Mesenchymal stem cell (in vitro differentiated cells and primary cell): ENCODE measurements at places on chromosomes 5 and 9.
A peak's percentile ranks its signal among the peaks of the same experiment; 100 is the strongest.

GRCh38 chr5:175284806-175285205 is 159.2 kb downstream of the DRD1 start:
- DNase-seq = no peak

GRCh38 chr9:79173932-79174331 is 397.8 kb upstream of the TLE4 start:
- DNase-seq = peak; percentile 17

- DNase-seq = no peak
Measured at GRCh38 chr5:78803353-78803752, 154.8 kb upstream of the LHFPL2 start.

DNA sequence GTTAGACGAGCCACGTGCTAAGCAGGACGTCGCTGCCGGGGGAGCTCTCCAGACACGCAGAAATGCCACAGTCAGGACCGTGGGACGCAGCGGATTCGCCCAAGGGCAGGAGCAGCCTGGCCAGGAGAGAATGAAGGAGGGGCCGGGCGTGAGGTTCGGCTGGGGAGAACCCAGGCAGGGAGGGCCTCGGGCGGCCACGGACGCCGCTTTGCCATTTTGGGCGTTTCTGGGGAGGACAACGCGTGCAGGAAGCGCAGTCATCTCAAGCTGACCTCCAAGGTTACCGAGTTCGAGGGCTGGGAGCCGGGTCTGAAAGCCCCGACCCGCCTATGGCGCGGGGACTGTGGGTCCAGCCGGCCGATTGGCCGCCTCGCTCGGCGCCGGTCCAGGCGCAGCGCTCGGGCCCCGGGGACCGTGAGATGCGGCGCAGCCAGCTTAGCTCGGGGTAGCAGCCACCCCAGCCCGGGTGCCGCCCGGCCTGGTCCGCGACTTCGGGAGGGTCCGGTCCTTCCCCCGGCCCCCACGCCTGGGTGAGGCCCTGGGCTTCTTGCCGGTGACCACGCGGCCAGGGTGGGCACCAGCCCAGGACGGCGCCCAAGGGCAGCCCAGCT is 760 bp upstream of the MAN1B1 start:
- peak; percentile 65 for DNase-seq

GRCh38 chr5:118906947-118907346 is 81.4 kb downstream of the DTWD2 start:
- no peak for DNase-seq

DNA sequence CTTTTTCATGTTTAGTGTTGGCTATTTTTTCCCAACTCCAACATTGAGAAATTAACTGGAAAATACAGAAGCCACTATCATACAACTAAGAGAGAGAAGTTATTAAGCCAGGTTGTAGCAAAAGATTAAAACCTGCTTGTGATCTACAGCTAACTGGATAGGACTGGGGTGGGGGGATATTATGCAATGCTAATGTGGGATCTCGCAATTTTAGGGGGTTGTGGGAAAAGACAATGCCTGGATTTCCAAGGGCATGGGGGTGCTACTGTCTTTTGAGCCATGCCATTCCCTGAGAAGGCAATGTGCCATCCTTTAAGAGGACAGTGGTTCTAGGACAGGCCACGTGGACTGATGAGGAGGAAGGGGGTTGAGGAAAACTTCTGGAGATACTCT is 46.5 kb downstream of the MARCHF3 start:
- no peak for DNase-seq

DNA sequence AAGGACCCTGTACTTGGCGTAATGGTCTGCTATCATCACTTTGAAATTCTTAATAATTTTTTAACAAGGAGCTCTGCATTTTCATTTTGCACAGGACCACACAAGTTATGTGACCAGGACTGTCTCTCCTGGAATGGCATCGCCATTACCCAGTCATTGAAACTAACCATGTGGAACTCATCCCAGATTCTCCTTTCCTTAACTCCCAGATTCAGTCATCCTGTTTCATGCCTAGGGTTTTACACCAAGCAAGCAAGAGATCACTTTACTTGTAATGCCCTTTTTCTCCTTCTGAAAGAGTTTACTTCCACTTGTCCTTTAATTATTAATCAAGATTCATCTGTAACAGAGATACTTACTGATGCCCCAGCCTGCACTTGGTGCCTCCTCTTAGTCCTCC is 12.0 kb downstream of the FRMD3 start:
- no peak for DNase-seq

- peak; percentile 76 for DNase-seq
Measured at GRCh38 chr5:111781200-111781599, 24.2 kb upstream of the NREP start.

DNA sequence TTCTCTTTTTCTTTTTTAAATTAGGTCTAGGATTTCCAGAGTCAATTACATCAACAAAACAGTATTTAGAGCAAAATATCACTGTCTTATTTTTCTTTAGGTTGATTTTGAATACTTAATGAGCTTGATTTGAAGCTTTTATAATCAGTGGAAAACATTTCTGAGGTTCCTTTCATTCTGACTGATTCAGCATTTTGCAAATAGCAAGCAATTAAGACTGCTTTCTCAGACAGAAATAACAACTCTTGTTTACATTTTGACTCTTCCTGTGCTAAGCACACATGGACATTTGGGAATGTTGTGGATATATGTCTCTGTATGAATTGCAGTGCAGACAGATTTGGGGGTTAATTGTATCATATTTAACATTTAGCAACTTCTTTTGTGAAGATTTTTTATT is 22.2 kb upstream of the MCCC2 start:
- peak; percentile 33 for DNase-seq

DNA sequence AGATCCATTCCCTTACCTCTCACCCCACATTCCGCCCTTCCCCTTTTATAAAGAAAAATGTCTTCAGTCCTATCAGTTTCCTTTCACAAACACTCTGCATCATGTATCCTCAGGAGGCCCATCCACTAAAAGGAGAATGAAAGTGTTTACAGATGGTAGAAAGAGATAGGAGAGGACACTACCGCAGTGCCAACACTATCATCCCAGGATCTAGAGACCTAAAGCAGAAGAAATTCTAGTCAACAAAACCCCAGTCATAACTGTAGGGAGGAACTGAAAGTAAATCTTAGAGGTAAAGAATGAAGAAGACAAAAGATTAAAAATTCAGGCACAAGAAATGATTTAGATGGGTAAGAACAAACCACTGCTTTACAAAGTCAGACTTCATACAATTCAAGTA is 114.1 kb downstream of the MLLT3 start:
- peak; percentile 63 for DNase-seq

GRCh38 chr5:80644900-80645299 is 9.6 kb upstream of the MSH3 start:
- no peak for DNase-seq

DNA sequence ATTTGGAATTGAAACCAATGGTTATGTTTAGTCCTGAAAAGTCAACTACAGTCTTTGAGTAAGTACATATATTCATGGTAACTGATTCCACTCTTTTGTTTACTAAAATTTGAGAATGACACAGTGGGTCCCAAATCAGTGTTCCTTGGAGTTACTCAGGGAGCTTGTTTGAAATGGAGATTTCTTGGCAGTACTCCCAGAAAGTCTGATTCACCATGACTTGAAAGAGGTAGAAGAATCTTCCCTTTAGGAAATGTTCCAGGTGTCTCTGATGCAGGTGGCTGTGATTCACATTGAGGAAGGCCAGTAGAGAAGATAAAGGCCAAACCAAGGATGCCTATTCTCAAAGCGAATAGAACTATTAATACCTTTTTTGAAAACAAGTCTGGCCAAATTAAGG is 1078.3 kb downstream of the CDH12 start:
- DNase-seq = no peak

DNA sequence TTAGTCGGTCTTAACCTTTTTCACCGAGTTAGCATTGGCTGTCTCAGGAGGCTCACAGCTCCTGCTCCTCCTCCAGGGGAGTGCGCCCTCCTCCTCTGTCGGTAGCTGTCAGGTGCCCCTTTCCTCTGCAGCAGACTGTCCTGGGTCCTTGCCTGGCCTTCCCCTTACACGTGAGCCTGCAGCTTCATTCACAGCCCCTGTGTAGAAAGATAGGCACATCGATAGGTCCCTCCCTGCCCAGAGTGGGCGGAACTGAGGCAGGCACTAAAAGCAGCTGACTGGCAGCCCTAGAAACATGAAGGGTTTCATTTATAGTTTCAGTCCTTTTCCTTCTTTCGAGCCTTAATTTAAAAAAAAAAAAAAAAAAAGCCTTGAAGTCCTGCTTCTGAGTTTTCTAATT is 17.2 kb downstream of the TENT4A start:
- DNase-seq = no peak

- peak; percentile 52 for DNase-seq
Measured at GRCh38 chr9:89878687-89879086, 273.9 kb downstream of the GADD45G start.

DNA sequence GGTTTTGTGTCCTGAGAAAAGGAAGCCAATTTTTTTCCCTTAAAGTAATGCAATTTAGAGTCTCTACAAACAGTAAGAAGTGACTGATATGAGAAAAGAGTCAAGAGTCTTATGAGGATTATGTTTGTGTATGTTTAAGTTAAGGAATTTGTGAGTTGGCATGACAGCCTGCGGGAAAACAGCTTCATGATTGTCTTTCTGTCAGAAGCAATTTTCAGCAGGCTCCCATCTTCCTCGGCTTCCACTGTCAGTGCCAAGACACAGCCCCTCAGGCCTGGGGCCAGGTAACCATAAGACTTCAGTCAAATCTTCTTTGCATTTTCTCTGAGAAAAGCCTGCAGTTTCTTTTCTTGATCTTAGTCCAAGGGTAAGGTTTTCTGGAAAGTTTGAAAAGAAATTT is 17.0 kb upstream of the SELENOP start:
- DNase-seq = peak; percentile 26

DNA sequence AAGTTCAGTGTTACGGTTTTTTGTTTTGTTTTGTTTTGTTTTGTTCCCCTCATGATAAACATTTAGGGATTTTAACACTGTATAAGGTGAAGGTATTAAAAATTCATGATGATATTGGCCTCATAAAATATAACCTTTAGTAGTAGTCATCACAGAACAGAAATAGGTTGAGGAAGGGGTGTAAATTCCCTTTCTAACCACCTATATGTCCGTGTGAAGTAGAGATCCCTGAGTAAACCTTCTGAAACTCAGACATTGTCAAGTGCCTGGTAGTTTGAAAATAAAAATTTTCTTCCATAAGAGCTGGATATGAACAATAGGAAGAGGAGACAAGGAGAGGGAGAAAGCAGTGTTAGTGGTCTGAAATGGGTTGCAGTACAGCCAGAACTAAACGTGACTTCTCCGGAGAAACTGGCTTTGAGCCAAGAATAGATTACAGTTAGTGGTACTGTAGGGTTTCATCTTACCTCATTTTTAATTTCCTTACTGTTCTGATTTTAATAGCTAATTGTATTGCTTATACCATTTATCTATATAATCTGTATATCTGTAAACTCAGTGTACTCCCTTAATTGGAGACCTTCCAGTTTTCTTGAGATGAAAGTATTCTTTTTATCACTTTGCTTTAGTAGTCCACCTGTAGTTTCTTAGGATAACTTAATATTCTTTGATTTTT is 18.3 kb downstream of the UGCG start:
- DNase-seq = no peak

DNA sequence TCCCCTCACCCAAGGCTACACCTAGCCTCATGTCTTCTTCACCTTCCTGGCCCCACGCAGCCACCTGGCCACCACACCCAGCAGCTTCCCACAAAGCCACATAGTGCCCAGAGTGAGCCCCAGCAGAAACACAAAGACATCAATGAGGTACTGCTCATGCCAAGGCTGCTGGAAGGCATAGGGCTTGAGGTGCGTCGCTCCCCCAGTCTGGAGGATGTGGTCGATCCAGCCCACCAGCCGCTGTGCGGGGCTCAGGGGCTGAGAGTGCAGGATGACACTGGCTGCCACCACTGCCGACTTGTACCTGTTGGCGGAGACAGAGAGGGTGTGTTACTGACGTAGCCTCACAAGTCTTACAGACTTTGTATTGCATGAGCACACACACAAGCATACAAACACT is 15.8 kb upstream of the CAPSL start:
- no peak for DNase-seq

DNA sequence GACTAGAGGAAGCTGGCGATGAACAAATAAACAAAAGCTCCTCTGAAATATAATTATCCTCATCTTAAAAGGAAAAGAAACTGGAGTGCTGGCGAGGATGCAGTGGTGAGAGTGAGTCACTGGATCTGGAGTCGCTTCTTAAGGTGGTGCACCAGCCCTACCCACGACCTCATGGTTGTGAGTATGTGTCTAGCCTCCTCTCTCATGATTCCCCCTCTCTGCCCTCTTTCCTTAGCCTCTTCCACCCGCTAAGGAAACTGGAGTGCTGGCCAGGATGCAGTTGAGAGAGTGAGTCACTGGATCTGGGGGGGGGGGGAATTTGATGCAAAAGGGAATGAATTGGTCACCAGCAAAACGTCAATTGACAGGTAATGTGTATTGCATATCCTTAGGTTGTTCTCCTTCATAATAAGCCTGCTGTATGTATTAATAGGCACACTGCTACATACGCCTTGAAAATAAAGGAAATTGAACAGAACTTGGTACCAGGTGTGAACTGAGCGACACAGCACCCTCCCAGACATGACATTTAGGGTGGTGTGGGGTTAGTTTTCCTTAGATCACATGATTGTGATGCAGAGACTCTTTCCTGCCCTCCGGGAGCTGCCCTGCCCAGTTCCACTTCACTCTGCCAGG is 36.3 kb upstream of the EBF1 start:
- peak; percentile 74 for DNase-seq

DNA sequence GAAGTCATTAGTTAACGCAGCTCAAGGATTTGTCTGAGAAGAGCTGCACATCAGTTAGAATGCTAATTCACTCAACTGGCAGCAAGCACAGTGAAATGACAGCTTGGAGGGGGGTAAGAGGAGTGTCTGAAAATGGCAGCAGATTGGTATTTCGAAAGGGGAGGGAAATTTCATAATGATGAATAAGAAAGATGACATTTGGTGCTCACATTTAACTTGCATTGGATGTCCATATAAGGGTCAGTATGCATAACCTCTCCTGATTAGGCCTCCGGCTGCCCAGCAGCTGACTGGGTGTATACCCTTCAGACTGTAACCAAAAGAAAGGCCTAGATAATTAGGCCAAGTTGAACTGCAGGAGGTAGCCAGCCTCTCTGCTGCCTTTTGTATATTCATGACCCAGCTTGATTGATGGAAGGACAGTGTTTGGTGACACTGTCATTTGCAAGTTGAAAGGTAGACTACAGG is 131.0 kb downstream of the PBX3 start:
- no peak for DNase-seq

GRCh38 chr5:99945478-99946442 is 589.4 kb upstream of the FAM174A start:
- DNase-seq = no peak

DNA sequence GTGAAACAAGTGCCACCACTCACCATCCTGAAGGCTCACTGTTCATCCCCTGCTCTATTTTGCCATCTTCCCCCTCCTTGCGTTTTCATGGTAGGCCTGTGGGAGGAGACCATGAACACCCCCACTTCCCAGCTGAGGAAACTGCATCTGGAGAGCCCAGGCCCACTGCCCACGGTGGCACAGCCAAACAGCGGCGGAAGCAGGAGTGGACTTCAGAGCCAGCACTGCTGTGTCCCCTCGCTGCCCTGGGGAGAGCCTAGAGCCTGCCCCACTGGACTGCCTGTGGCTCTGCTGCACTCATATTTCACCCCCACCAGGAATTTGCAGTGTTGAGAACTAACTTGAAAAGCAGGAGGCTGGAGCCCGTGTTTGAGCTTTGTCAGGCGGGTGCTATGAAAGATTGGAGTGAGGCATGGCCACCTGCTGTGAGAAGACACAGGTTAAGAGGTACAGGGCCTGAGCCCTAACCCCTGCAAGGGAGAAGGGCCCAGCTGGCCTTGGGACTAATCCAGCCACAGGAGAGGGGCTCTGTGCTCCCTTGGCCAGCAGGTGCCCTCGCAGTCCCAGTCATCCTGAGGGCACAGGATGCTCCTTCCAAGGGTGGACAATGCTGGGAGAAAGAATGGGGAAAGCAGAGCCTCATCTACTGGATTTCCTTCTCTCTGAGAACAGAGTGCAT is 79.0 kb downstream of the MACROH2A1 start:
- DNase-seq = no peak
